ENCODE measurements at places on chromosomes 5 and 9.

DNA sequence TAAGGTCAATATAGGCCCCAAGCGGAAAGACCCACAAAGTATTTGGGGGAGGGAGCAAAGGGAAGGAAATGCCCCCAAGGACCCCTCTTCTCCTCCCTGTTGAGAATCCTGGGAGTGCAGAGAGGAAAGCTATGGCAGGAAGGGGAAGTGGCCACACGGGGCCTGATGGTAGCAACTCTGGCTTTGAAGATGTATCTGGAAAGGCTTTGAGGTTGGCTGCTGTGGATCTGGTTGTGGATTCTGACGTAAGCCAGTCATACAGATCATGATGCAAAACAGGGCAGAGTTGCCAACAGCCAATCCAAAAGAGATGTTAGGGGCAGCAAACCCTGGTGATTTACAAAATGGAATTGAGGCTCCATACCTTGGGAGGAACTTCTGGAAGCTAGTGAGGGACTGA lies 108.8 kb downstream of the PRKACG start:
- no peak for DNase-seq

- no peak for DNase-seq
Observed at GRCh38 chr9:114465906-114466900, 39.1 kb downstream of the WHRN start.

- DNase-seq = no peak
Observed at GRCh38 chr9:111663301-111663823, 2.0 kb downstream of the GNG10 start.

DNA sequence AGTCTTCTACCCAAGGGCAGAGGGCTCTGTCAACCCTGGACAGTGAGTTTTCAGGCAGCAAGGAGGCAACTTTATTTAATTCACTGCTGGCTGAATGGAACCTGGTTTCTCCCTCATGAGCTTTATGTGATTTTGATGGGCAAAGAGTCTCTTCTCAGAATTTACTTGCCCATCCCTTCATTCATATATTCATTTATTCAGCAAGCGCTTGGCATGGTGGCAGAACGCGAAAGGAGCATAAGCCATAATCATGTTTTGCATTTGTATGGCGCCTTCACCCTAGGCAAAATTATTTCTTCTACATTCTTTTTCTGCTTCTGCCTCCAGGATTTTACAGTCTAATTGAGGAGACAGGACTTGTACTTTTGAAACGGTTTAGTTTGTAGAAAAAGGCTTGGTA lies 8.0 kb downstream of the DELE1 start:
- no peak for DNase-seq

GRCh38 chr5:180900178-180900577 lies 1.2 kb downstream of the BTNL8 start:
- no peak for DNase-seq

DNA sequence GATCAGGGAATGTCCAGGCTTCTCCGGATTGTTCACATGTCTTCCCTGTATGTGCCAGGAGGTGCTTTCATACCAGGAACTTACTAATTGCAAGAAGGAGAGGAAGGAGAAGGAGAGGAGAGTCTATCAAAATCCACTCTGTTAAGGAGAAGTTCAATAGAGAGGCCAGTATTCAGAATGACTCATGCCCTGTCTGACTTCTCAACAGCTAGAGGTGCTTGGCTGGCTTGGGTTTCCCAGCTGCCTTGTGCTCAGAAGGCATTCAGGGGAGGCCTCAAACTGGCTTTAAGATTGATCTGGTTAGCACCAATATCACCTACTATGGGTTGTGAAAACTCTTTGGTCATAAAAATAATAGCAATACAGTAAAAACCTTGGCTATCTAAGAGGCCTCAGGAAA lies 167.9 kb upstream of the GLRA1 start:
- DNase-seq = no peak

GRCh38 chr9:137114613-137115393 lies at the start of gene DPP7:
Gene DPP7 (minus strand): TSS chr9:137114733. CDS start chr9:137114713, 20 bp downstream.
- no peak for DNase-seq

GRCh38 chr9:125467116-125467740 lies 205.6 kb downstream of the GAPVD1 start:
- DNase-seq = no peak

- no peak for DNase-seq
Observed at GRCh38 chr9:33649463-33649862, 125.4 kb downstream of the ANKRD18B start.

GRCh38 chr9:132288361-132288760 lies 66.4 kb downstream of the SETX start:
- DNase-seq = no peak

DNA sequence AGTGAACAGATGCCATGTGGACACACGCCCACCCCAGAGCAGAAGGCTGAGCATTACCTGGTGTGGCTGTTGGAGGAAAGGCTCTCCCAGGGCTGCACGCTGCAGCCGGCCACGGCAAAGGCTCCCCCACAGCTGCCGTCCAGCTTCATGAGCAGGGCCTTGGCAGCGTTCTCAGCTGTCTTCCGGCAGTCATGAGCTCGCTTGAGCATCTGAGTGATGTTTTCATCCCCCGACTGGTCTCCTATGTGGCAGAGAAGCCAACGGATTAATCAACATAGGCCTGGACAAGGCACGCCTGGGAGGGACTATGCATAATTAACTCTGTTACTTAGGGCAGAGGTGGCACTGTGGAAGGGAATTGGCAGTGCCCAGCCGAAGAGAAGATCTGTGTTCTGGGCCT lies 87.3 kb downstream of the DCP2 start:
- no peak for DNase-seq

- no peak for DNase-seq
Observed at GRCh38 chr9:114225561-114226212, 70.3 kb downstream of the COL27A1 start.

DNA sequence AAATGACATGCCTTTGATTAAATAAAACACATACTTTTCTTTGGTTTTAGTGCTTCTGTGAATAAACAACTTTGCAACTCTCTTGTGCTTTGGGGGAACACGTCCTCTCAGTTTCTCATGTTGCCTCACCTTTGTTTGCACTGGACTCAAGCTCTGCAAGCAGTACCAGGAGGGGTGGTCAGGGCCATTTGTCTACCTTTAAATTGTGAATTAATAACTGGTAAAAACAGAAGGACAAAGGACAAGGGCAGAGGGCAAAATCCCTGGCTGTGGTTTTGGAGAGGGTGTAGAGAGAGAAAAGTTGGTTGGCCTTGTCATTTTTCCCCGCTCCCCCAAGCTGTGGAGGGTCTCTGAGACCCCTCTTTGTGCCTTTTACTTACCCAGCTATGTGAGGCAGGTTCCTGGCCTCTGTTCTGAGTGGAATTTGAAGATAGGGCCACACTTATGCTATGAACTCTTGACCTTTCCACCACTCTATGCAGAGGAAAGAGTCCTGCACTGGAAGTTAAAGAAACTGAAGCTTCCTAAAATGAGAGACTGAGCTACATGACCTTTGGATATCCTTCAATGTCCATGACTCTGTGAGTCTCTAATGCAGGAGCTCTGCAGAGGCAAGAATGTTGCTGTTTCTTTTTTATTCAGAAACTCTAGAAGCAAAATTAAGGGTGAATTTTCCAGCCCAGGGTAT lies 55.1 kb upstream of the MOCS2 start:
- no peak for DNase-seq

- DNase-seq = no peak
Observed at GRCh38 chr5:158170534-158170933, 311.6 kb upstream of the CLINT1 start.

- no peak for DNase-seq
Observed at GRCh38 chr5:116448870-116449427, 125.7 kb downstream of the SEMA6A start.

GRCh38 chr5:181234455-181235306 lies 9.0 kb downstream of the RACK1 start:
- no peak for DNase-seq

GRCh38 chr9:136604823-136605525 lies 57.7 kb upstream of the EGFL7 start:
- no peak for DNase-seq

GRCh38 chr9:137720571-137721110 lies 101.8 kb downstream of the EHMT1 start:
- no peak for DNase-seq

GRCh38 chr5:88556406-88556805 lies 287.8 kb upstream of the TMEM161B start:
- no peak for DNase-seq

DNA sequence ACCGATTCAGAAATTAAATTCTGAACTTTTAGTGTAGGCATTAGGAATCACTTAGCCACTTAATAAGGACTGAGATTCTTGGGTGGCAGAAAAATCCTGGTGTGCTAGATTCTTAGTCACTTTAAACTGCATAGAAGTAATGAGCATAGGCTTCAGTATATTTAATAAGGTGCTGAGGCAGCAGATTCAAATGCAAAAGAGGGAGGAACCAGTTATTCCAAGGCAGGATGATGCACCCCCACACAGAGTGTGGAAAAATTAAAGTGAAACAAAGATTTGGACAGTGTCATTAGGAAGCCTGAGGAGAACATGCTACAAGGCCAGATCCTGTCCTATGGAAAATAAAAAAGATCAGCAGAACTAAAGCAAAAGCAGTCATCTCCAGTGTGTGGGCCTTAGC lies 217.7 kb downstream of the PJA2 start:
- no peak for DNase-seq

DNA sequence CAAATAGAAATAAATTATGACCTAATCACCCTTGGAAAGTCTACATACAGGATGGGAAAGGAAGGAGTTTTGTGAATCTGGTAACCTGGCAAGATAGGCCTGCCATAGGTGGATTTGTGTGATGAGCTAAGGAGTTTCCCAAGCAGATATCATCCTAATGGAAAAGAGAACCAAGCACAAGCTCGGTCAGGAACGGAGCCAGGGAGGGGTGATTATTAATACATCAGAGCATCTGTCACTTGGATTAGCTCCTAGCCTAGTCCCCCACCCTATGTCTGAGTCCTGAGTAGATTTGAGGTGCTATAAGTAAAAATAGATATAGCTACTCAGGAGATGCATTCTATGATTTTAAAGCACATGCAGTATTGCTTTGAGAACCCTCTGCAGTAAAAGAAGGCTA lies 57.3 kb upstream of the SMARCA2 start:
- DNase-seq = no peak

DNA sequence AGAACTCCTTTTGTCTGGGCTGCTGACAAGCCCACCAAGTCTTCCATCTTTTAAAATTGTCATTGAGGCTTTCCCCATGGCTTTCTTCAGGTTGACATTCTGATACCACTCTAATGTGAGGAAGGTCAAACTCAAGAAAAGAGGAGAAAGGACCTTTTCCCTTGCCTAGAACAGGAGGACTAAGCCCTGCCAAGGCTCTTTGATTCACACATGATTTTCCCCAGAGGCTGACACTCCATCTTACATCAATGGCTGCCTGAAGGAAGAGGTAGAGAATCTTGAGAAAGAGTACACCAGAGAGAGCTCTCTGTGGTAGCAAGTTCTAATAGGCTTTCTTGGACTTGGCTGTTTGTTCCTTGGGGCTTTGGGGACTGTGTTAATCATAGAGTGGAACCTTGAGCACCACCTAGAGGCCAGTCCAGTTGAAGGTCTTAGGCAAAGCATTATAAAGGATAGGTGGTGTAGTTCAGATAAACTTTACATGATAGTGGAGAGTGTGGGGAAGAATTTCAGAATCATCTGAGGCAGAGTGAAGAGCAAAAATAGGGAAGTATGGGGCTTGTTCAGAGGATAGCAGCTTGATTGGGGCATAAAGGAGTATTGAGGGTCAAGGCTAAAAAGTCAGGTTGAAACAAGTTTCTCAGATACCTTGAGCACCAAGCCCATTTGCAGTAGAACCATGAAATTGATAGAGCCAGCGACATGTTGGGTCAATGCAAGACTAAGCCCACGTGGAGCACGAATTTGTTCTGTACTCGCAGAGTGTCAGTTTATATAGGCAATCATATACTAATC lies 36.7 kb downstream of the NDFIP1 start:
- DNase-seq = peak; percentile 22

DNA sequence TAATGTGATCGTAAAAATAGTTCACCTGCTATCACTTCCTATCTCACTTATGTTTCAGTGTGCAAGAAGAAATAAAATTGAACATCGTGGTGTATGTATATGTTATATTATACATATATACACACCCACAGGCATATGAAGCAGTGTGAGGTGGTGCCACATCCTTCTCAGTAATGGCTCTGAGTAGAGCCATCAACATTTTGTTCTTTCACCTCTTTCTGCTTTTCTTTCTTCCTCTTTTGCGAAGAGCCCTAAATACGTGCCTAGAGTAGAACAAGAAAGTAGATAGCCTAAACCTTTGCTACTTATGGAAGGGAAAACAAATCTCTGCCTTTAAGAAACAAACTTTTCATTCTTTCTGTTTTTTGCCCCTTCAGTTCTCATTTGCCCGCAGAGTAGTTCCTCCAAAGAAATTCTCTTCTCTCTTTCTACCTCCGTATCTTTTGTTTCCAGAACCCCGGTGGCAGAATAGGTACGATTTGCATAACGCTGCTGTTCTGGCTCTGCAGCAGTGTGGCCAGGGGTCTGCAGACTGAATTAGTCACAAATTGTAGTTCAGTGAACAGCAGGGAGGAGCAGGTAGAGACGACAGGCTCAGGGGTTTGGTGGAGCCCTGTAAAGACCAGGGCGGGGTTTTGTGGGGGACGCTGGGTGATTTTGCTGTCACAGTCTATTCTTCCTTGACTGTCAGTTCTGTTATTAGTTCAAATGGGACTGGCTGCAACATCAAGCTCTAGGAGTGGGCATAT lies 40.5 kb upstream of the PJA2 start:
- DNase-seq = no peak

GRCh38 chr9:34373749-34374148 lies 2.9 kb downstream of the MYORG start:
- no peak for DNase-seq

DNA sequence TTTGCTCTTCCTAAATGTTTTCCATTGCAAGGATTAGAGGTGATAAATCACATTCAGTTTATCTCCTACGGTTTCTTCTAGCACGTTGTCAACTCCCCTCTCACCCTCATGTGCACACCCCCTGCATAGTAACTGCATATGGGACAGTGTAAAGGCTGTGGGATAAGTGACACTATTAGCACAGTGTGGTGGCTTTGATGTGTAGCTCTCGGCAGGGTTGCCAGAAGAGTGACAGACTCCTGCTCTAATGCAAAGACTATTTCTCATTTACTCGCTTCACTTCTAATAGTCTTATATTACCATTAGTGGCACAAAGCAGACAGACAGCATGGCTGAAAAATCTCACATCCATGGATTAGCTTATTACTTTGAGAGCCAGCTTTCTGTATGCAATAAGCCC lies 454.6 kb downstream of the CETN3 start:
- DNase-seq = no peak

DNA sequence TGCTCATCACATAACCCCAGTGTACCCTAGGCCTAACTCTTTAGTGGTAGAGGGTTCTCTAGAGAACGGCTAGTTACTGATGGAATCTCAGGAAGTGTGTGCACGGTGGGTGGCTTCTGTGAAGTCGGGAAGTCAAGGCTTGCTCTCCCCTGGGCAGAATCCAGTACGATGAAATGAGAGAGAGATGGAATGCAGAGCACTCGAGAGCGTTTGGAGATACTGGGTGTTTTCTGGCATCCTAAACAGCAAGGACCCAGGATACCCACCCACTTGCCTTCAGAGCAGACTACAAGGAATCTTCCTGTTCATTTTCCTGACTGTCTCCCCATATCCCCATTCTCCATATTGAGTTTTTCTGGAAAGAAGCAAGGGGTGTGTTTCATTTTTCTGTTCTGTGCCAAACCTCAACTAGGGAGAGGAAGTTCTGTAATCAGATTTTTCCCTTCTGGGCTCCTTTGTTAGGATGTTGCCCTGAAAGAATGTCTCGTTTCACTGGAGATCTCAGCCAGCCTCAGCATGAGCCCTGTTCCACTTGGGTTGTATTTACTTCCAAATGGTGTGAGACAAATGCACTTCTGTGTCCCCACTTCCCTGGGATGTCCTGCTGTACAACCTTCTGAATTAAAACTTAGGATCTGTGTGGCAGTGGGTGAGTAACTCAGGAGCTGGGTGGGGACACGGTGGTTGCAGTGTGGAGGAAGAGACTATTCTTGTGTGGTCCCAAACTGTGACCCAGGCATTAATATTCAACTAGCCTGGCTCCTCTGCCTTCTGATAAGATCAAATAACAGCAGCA lies 108.9 kb upstream of the SPRY4 start:
- DNase-seq = no peak

All from NCI-H2029 (cell line).